Activated CD4-positive, alpha-beta T cell treated with anti-CD3 and anti-CD28 coated beads for 48 hours (primary cell): ENCODE measurements at places on chromosomes 2 and 18.

DNA sequence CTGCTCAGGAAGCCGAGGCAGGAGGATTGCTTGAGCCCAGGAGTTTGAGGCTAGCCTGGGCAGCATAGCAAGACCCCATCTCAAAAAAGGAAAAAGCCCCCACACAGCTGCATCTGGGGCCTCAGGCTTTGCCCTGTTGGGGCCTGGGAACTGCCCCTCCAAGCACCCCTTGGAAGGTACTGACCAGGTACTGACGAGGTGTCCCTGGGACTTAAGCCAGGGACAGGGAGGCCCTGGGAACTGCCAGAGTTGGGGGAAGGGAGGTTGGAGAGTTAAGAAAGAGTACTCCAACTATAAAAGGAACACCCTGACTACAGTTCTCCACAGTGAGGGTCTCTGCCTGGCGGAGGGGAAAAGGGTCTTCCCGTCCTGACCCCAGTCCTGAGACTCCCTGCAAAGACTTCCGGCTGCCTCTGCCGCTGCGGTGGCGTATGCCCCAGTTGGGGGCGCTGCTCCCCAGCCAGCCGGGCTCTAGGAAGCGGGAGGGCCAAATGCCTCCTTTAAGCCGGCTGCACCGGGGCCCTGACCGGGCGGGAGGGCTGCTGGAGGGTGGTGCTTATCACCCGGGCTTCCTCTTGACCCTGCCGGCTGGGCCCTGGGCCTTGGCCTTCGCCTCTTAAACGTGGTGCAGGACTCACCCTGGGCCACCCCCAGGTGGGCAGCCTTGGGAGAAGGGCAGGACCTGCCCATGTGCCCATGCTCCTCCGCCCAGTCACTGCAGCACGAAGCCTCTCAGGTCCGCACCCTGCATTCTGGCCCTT is 12.8 kb downstream of the SLC30A3 start:
- peak; percentile 76 for DNase-seq

GRCh38 chr2:128158176-128158575 is 67.2 kb downstream of the UGGT1 start:
- no peak for DNase-seq

DNA sequence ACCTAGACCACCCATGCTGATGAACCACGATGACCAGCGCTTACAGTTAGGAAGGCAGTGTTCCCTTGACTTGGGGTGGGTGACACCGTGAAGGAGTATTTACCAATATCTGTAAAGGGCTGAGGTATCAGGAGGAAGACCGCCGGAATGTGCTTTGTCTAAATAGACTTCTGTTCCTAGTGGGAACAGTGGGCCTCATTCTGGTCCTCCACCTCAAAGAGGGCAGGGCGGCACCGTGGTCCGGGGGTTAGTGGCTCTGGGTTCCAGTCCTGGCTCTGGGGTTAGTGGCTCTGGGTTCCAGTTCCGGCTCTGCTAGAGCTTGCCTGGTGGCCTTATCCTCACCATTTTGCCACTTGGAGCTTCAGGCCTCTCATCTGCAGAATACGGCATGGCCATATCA is 91.6 kb upstream of the SMAD2 start:
- no peak for DNase-seq

- DNase-seq, result no peak
Measured at GRCh38 chr2:10228611-10229365, 73.9 kb upstream of the HPCAL1 start.

- DNase-seq, result no peak
Measured at GRCh38 chr2:236873636-236874035, 212.1 kb upstream of the COPS8 start.

GRCh38 chr2:151228847-151229512 is 32.7 kb downstream of the RBM43 start:
- no peak for DNase-seq

DNA sequence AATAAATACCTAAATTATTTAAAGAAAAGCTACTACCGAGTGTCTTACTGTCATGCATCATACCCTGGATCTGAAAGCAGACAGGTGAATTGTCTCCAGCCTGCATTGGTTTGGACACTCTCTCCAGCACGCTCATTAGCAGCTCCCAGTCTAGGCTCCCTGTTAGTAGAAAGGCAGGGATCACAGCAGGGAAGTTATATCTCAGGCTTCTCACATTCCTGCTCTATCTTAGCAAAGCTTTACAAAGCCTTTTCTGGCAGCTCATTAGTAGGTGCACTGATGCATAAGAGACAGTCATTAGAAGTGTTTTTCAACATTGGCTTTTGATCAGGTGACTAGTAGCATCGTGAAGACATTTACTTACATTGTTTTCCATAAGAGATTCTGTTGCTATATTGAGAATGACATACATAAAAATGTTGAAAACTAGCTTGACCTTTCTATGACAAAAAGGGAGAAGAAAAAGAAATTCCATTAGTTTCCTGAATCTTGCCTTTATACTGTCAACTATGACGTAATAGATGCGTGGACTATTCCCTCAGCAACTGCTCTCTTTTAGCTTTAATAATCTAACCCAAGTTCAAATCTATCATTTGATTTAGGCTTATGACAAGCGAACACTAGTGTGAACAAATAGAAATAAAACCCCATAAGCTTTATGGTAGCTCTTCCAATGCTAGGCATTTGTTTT is 408.7 kb upstream of the KCNH7 start:
- no peak for DNase-seq

DNA sequence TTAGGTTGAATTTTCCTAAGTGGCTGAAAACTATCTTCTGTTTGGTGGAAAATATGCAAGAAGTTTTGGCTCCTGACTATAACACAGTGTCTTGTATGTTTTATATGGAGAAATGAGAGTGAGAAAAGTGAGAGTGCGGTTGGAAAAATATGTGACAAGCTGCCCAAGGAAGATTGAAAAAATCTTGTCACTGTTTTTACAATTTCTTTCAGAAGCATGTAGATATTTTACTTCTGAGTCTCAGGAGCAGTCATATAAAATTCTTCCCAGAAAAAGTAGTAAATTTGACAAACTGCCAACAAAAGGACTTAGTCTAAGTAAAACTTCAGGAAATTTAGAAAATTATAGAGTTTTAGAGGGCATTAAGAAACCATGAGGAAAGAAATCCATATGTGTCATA is 19.4 kb upstream of the RMND5A start:
- no peak for DNase-seq

- no peak for DNase-seq
Measured at GRCh38 chr2:240170354-240170735, 29.9 kb upstream of the OTOS start.

DNA sequence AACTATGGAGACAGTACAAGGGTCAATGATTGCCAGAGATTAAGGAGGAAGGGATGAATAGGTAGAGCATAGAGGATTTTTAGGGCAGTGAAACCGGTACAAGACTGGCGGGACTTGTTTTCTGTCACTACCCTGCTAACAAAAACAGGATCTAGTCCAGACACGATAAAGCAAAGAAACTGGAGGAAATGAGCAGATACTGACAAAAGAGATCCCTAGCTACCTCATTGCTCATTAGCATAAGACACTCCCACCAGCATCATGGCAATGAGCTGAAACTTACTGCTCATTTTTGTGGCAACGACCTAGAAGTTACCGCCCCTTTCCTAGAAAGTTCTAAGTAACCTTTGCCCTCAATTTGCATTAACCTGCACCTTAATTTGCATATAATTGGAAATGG is 131.2 kb downstream of the ETAA1 start:
- DNase-seq, result no peak

GRCh38 chr2:19886261-19886660 is 15.5 kb downstream of the TTC32 start:
- DNase-seq, result no peak

- DNase-seq, result no peak
Measured at GRCh38 chr2:41830600-41830999, 217.2 kb upstream of the PKDCC start.

DNA sequence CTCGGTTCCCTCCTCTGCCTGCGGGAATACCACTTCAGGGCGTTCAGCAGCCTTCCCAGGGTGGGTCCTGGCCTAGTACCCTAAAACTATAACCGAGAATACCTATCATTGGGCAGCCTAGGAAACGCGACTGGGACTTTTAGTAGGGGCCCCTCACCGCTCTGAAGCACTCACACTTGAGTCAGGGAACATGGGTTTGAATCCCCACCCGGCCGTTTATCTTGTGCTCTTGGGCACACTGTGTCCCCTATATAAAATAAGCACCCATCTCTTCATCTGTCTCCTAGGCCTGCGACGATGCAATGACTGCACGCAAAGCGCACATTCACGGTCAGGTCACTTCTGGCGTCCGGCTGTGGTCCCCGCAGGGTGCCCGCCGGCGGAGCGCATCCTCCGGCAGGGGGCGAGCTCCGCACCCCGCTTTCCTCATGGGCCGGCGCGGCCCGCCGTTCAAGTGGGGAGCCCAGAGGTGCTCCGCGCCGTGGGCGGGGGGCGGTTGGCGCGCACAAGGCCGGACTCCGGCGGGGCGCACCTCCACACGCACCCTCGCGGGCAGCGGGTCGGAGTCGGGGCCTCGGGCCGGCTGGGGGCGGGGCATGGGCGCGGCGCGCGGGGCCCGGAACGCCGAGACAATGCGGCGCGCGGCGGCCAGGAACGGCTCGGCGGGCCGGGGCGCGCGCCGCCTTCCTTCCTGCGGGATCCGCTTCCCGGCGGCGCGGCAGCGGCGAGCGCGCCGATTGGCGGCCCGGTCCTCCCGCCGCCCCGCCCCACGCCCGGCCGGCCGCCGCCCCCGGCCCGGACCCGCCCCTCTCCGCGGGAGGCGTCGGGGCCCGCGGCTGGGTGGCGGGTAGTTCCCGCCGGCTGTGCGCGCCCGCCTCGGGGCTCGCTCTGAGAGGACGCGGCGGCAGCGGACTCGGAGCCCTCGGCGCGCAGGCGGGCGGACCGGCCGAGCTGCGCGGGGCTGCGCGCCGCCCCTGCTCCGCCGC is at the start of gene ASAP2:
ASAP2 (plus strand) TSS at position 850 of the 986 bp plus-strand sequence. CDS start 293 bp downstream, outside the sequence.
- DNase-seq, result peak; percentile 57

- no peak for DNase-seq
Measured at GRCh38 chr2:61018318-61018755, 282 bp upstream of the PUS10 start.

GRCh38 chr18:4986066-4986465 is 211.0 kb downstream of the AKAIN1 start:
- no peak for DNase-seq

GRCh38 chr2:44100351-44100750 is 68.3 kb upstream of the PPM1B start:
- no peak for DNase-seq

GRCh38 chr18:27121108-27121507 is 64.0 kb downstream of the CHST9 start:
- no peak for DNase-seq

GRCh38 chr18:24128700-24129099 is 10.2 kb upstream of the CABYR start:
- no peak for DNase-seq

- no peak for DNase-seq
Measured at GRCh38 chr2:3212061-3212362, 165.6 kb downstream of the EIPR1 start.

- DNase-seq, result no peak
Measured at GRCh38 chr18:6031002-6031401, 135.7 kb upstream of the TMEM200C start.

DNA sequence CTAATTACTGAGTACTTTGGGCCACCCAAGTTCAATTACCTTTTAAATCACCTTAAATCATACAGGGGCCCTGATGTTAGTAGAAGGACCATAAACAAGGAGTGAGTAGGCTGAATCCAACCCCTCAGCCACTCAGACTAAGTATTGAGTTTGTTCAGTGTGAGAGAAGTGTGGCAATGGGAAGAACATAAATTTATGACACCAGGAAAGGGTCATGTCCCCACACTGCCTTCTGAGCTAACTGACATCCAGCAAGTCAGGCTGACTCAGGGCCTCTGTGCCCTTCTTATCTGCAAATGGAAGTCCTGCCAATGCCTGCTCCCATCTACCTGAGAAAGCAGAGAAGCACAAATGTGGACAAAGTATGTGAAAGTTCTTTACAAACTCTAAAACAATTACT is 12.9 kb downstream of the PLEKHM3 start:
- DNase-seq, result no peak

DNA sequence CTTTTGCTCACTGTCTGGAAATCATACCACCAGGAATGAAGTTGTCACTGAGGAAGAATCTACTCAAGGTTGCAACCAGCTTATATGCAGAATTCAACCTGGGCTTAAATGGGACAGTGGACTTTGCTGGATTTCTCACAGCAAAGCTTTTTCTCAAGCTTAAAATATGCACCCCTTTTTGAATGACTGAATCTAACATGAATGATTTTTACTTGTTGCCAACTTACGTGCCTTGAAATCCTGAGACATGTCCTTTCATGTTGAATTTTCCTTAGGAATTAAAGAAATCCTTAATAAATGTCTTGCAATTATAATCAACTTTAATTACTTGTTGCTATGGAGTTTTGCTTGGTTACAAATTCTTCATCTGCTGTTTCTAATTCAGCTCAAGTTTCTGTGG is 57.4 kb downstream of the SPP2 start:
- no peak for DNase-seq

DNA sequence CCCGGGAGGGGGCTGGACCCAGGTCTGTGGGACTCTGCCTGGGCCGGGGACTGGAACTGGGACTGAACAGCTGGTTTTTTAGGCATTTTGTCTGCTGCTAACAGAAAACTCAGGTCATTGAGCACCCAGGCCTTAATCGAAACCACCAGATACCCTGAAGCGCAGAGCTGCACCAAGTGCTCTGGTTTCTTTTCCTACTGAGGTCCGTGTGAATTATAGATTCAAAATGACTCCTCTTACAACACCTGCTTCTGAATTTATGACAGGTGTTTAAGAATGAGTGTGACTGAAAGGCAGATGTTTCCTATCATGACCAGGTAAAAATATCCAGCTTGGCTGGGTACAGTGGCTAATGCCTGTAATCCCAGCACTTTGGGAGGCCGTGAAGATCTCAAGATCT is 47.8 kb downstream of the TRAPPC12 start:
- no peak for DNase-seq

- DNase-seq, result no peak
Measured at GRCh38 chr2:85453571-85453970, 35.1 kb downstream of the SH2D6 start.

GRCh38 chr18:76472829-76473228 is 22.2 kb downstream of the ZNF516 start:
- DNase-seq, result no peak

GRCh38 chr2:60546756-60547420 is 6.6 kb downstream of the BCL11A start:
- DNase-seq, result no peak

- DNase-seq, result no peak
Measured at GRCh38 chr2:9658972-9659371, 28.2 kb upstream of the YWHAQ start.

- no peak for DNase-seq
Measured at GRCh38 chr2:146317959-146318358, 1526.9 kb upstream of the ACVR2A start.

DNA sequence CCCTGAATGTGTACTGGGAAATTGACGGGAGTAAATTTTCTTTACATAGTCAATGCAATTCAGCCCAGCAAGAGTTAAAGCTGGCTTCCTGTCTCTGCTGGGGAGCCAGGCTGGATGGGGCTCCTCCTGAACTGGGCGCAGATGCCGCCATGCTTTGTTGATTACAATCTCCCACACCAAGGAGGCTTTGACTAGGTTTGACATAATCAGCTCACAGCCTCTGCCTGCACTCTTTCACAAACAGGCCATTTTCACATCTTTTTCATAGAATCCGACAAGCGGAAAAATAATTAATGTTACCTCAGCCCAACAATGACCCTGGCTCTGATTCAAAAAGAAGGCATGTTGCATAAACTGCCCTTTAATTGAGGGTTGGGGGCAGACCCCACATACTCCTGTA is 54.3 kb downstream of the FOXI3 start:
- DNase-seq, result no peak
